ENCODE measurements at places on chromosomes 2 and 18.

- DNase-seq, result no peak
Observed at GRCh38 chr2:25355270-25355669, 13.5 kb upstream of the DNMT3A start.

DNA sequence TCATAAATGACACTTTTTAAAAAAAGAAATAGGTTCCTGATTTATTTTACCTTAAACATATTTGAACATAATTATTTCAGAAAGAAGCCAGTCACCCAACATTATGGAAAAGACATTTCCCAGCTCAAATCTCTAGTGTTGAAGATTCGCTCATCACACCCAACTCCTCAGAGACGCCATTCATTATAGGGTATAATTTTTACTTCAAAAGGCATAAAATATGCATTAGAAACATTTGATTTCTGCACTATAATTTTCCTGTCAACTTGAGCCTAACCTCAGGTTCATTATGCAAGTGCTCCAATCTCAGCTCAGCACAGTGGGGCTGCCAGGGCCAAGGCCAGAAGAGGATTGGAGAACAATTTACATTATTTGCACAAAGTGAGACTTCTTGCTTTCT, 58.8 kb upstream of the TTN start:
- DNase-seq, result no peak

GRCh38 chr2:85989288-85989865, 100.6 kb upstream of the ST3GAL5 start:
- no peak for DNase-seq

DNA sequence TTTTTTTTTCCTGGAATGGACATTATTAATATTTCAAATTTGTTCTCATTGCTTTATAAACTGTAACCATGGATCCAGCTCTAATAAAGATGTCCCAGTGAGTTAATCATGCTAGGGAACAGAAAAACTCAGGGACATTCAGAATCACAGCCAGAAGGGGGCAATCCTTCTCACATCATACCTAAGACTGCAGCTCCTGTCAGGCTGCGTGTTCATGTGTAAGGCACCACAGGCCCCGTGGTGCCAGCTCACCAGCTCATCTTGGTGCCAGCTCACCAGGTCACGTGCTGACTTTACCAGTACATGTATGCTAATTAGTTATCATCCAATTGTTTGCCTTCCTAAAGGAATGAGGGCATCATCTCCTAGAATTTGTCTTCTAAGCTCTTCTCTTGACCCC, 84.7 kb upstream of the NEDD4L start:
- peak; percentile 47 for DNase-seq

- DNase-seq, result no peak
Observed at GRCh38 chr2:203261326-203262159, 22.7 kb downstream of the CYP20A1 start.

GRCh38 chr18:61554946-61555361, 221.7 kb downstream of the CDH20 start:
- DNase-seq, result no peak

DNA sequence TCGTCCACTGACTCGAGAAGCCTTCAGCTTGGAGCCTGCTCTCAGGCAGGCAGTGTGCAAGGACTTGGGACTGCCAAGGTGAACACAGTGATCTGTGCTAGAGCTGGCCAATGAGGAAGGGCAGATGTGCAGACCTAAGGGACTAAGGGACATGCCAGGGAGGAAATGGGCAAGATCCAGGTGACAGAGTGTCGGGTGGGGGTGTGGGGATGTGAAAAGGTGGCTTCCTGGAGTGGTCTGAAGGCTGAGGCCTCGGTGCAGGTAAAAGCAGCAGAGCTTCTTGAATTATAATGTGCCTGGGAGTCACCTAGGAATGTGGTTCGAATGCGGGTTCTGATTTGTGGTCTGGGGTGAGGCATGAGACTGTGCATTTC, 42.0 kb downstream of the STEAP3 start:
- DNase-seq, result no peak

DNA sequence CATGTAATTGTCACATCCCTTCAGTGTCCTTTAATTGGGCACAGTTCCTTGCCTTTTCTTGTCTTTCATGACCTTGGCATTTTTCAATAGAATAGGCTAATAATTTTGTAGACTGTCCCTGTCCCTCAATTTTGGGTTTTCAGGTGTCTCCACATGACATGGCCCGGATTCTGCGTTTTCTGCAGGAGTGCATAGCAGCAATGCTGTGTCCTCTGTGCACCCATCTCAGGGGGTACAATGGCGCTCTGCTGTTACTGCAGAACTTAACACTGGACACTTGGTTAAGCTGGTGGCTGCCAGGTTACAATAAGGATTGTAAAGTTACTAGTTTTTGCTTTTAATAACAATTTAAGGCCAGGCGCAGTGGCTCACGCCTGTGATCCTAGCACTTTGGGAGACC, 51.3 kb downstream of the INPP5D start:
- DNase-seq, result no peak

DNA sequence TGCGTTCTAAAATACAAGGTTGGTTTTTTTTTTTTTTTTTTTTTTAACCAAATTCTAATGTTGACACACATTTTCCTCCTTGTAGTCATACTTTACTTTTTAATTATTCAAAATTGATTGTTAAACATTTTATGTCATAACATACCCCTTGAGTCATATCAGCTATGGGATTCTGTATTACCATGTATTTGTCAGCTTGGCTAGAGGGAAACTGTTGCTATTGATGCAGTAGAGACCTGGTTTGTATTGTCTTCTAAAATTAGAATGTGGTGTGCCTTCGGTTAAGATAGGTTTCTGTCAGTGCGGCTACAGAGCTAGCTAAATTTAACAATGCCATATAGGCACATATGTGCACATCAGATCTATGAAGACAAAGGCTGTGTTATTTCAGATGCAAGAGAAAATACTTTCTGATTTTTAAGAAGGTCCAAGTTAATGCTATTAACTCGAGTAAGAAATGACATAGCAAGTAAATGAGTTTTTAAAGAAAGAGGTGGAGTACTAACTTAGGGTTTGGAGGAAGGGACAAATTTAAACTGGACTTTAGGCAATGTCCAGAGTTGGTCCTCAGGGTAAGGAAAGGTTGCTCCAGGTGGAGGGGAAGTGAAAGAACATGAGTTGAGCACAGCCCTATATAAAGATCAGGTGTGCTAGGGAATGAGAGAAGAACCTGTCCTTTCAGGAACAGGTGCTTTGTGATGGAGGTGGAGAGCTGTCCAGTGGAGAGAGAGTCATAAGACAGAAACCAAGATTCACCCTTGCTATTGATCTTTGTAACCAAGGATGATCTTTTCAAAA, 152.3 kb downstream of the PRPF40A start:
- DNase-seq, result no peak

- DNase-seq, result no peak
Observed at GRCh38 chr2:199772035-199772976, 78.7 kb downstream of the FTCDNL1 start.

DNA sequence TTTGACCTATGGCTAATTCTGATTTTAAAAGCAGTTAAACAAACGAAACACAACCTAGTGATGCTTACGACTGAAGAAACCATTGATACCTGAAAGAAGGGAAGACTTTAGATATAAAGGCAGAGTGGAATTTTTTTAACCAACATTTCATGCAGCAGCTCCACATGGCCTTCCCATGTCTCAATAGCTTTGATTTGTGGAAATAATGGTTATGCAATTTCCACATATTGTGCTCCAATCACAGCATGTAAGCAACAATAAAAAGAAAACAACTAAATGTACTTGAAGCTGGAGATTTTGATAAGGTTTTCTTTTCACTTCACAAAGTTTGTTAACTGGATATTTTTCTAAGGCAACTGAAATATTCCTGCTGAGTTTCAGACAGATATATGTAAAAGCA, 82.0 kb upstream of the SLC39A10 start:
- DNase-seq, result no peak

- no peak for DNase-seq
Observed at GRCh38 chr2:220120041-220120440, 492.6 kb downstream of the SLC4A3 start.

GRCh38 chr2:190221429-190221828, 98.2 kb downstream of the HIBCH start:
- DNase-seq, result no peak

- DNase-seq, result no peak
Observed at GRCh38 chr2:12070153-12070552, 323.7 kb downstream of the LPIN1 start.

DNA sequence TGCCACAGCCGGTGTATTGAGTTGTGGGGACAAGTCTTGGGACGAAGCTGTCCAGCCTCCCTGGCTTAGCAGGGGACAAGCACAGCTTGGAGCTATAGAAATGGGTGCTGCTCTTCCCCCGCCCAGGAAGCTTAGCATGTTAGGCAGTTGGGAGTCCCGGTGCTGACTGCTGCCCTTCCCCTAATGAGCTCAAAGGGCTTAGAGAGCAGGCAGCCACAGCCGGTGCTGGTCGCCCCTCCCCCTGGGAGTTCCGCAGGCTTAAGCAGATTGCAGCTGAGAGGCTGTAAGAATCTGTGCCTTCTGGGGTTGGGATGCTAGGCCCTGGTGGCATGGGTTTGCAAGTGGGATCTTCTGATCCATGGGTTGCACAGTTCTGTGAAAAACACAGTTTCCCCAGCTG, 237.3 kb downstream of the DCDC2C start:
- no peak for DNase-seq

DNA sequence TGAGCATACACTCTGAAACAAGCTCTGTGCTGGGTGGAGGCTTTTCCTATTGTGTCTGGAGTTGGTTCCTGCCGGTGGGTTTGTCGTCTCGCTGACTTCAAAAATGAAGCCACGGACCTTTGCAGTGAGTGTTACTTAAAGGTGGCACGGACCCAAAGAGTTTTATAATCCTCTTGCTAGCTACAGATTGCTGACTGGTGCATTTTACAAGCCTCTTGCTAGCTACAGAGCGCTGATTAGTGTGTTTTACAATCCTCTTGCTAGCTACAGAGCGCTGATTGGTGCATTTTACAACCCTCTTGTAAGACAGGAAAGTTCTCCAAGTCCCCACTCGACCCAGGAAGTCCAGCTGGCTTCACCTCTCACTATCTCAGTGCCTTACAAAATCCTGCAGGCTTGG, 15.3 kb downstream of the DCDC2C start:
- no peak for DNase-seq

DNA sequence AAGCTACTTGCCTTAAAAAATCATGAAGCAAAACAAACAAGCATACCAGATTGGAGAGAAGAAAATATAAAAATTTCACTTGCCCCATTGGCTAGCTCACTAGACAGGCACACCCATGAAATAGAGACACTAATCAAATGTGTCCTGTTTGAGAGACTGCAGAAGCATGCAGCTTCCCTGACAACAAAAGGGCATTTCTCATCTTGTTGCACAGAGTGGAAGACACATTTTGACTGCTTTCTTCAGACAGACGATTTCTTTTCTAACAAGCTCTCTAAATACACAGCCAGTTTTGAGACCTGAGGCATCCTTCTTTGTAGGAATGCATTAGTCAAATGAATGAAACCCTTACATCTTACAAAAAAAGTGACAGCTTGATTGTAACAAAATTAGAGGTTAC, 1558.6 kb upstream of the NXPH2 start:
- no peak for DNase-seq

- DNase-seq, result no peak
Observed at GRCh38 chr2:215136669-215137328, 1.6 kb downstream of the ABCA12 start.

GRCh38 chr2:233354971-233355574, 779 bp downstream of the DGKD start:
- no peak for DNase-seq

DNA sequence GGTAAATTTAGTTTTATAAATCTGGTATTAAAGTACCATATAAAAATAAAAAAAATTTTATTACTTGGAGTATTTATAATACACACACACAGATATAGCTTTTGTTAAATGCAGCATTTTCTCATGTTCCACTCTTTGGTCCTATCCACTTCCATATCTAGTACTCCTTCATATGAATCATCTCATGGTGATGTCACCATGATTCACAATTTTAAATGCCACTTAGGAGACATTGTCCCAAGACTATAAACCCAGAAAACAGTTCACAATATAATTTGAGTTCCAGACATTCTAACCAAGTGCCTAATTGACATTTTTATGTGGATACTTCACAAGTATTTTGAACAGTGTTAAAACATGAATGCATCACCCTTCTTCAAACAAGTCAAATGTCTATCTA, 1398.3 kb downstream of the DSC3 start:
- DNase-seq, result peak; percentile 39

- no peak for DNase-seq
Observed at GRCh38 chr2:137221797-137222492, 456.6 kb downstream of the THSD7B start.

GRCh38 chr2:149021761-149022160, 16.7 kb upstream of the LYPD6B start:
- DNase-seq, result no peak

GRCh38 chr18:69980509-69980908, 32.8 kb upstream of the CD226 start:
- DNase-seq, result no peak

- DNase-seq, result peak; percentile 4
Observed at GRCh38 chr2:216743781-216744180, 48.4 kb upstream of the IGFBP5 start.

DNA sequence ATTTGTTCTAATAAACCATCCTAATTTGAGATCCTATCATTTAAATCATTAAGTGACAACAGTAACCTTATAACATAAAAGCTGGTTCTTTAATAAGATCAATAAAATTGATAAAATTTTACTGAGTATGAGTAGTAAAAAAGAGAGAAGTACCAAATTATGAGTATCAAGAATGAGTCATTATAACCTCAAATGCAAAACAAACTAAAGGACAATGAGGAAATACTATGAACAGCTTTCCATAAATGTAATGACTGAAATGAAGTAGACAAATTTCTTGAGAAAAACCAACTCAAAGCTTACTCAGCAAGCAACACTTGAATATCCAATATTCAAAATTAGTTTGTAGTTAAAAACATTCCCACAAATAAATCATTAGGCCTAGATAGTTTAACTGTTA, 433.0 kb downstream of the ZEB2 start:
- no peak for DNase-seq

DNA sequence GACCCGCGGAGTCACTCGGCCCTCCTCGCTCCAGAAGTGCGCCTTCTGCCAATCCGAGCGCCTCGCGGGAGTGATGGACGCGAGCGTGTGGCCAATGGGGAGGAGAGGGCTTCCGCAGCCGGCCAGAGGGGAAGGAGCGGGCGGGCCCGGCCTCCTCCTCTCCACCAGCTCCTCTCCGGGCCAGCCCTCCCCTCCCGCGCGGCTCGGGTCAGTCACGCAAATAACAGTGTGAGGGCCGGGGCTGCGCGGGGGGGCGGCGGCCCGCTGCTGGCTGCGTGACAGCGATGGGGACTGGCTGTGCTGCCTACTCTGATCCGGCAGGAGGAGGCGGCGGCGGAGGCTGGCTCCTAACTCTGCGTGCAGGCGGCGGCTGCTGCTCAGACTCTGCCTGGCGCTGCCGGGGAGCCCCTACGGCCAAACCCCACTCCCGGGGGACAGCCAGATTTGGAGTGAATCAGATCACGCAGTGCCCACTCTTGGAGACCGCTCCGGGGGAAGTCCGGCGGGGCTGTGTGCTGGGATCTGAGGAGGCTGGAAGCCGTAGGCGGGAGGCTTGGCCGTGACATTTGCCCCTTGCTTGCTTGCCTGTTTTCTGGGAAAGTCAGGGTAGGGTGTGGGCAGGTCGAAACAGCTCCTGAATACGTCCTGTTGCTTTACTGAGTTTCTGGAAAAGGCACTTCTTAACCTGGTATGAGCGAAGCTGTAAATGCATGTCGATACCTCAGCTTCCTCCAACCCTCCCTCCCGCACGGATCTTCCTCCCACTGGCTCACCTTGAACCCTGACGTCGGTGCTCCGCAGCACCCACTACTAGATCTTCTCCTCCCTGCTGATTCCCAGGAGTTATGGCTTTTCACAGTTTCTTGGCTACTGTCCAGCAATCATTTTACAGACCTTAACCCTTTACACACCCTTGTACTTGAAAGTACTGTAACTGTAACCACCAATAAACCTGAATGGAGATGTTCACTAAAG, 97.9 kb upstream of the SERTAD2 start:
- peak; percentile 100 for DNase-seq

- DNase-seq, result no peak
Observed at GRCh38 chr2:239549711-239550255, 149.0 kb upstream of the HDAC4 start.

All from fibroblast of skin of abdomen (primary cell).